Stimulated activated CD4-positive, alpha-beta T cell treated with anti-CD3 and anti-CD28 coated beads, Interleukin-4, amount 100 ng/mL, for 4 hours (primary cell): ENCODE measurements at places on chromosomes 7 and 10.

GRCh38 chr7:3436746-3437145, 135.7 kb downstream of the SDK1 start:
- no peak for DNase-seq

DNA sequence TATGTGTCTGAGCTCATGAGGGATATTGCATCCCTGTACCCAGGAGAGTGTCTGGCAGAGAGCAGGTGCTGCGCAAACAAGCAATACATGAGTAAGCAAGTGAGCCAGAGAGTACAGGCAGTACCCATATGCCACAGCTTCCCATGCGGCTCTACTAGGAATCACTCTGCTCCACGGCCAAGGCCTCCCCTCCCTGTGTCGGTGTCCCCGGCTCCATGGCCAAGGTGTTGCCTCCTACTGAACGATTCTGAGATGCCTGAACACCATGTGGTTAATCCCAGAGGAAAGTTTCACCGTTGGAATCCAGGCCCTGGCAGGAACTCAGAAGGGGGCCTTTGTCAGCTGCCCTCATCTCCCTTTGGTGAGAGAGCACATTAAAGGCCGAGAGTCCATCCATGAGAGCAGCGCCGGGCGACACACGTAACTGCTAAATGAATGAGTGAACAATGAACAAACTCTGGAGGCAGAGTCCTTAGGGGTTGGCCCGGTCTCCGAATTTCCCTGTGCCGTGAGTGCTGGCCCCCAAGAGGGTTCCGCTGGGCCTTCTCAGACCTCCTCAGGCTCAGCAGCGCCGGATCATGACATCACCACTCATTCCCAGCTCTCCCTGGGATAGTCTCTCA, 136.0 kb upstream of the FAM20C start:
- DNase-seq: no peak

- DNase-seq: no peak
These were observed 27.9 kb downstream of the BBS9 start for GRCh38 chr7:33157311-33157710.

DNA sequence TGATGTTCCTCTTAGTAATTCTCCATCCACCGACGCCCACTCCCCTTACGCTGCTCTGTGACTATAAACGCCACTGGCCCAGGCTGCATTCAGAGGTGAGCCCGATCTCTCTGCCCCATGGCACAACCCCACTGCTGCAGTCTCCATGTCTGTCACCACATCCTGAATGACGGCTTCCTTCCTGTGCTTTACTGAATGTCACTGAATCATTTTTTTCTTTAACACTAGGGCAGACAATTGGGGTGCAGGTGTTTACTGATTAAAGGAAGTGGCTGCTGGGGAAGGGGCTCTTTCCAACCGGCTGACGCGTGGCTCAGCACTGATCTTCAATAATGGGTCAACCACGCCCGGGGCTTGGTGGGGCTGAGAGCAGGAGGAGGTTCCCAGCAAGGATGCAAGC, 208.3 kb downstream of the USP6NL start:
- DNase-seq: peak; percentile 65

DNA sequence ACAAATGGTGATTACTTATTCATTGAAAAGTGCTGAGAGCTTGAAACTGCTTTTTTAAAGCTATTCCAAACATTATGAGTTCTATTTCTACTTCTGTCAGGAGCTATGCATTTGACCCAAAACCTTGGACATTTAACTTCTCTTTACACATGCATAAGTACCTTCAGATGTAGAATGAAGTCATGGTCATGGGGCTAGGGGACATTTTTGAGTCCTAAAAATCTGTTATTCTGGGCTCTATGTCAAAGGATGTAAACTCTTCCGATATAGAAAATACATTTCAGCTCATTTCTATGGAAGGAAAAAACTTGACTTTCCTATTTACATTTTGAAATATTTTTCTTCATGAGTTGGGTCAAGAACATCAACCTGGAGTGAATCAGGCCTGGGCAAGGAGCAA, 179.5 kb upstream of the CXCL12 start:
- DNase-seq: no peak

GRCh38 chr7:158325530-158326381, 261.9 kb downstream of the PTPRN2 start:
- DNase-seq: no peak

DNA sequence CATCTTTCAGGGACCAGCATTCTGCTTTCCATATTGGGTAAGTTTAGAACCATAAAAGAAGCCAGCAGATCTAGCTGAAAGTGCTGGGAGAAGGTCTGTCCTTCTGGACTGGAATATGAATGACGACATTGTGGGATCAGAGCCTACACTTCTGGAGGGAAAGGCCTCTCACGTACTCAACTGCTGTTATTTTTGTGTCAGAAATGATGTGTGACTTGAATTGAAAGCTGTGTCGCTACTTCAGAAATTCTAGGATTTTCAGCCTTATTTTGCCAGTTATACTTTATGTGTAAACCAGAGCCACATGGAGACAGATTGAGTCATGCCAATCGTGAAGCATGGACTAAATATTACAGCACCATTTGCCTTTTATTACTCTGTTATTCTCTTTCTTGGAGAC, 231.0 kb downstream of the KIAA1217 start:
- no peak for DNase-seq

- DNase-seq: no peak
These were observed 45.5 kb downstream of the JAKMIP3 start for GRCh38 chr10:132111121-132111731.

DNA sequence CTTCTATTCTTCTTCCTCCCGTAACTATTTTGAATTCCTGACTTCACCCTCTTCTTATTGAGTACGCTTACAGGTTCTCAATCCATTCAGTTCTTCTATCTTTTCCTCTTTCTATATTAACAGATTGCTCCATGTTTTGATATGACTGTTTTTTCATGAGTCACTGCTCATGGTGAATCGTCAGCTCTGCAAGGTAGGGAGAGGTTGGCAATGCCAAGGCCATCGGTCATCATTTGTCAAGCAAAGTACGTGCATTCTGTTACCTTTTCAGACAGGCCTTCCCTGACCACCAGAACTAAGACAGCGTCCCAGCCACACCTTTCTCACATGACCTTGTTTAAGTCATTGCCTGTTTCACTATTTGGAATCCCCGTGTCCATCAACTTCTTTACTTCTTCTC, 1001.9 kb upstream of the SORCS1 start:
- DNase-seq: no peak

DNA sequence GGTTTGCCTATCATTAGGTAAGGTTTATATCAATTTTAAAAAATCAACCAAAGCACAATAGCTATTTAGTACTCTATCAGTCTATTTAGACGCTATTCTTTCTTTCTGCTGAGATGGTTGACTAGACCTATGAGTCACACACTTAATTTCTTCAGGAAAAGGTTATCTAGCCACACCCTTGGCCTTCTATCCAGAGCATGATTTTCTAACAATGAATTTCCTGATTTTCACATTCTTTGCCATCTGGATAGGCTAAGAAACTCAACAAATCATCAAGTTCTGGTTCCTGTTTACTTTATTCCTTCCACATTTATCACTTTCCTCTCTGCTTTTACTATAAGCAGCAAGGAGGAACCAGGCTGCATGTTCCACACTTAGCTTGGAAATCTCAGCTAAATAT, 8.1 kb downstream of the PRPS1L1 start:
- DNase-seq: no peak

- no peak for DNase-seq
These were observed 438.4 kb upstream of the NPVF start for GRCh38 chr7:25666671-25667060.

GRCh38 chr10:74406006-74406405, 255.0 kb downstream of the ADK start:
- DNase-seq: no peak

GRCh38 chr7:116953906-116954838, 871 bp downstream of the ST7 start:
- DNase-seq: peak; percentile 2

GRCh38 chr10:116589926-116590325, 833 bp upstream of the PNLIPRP1 start:
- DNase-seq: no peak

GRCh38 chr7:151978616-151979015, 22.4 kb downstream of the GALNTL5 start:
- DNase-seq: no peak

DNA sequence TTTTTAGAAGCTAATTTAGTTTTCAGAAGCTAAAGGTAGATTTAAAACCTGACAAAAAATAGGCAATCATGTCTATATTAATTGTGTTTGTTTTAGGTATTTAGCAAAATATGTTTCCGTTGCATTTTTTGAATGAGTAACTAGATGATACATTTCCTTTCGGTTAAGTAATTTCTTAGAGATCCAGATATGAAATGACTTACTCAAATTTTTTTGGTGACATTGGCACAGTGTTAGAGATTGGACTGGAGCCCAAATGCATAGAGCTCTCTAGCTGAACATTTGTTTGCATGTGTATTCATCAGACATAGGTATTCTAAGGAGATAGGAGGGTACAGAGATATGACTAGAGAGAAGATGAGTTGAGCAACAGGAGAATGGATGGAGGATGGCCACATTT, 1.9 kb downstream of the BUB3 start:
- no peak for DNase-seq

- no peak for DNase-seq
These were observed 8.8 kb downstream of the FZD8 start for GRCh38 chr10:35633006-35633980.

DNA sequence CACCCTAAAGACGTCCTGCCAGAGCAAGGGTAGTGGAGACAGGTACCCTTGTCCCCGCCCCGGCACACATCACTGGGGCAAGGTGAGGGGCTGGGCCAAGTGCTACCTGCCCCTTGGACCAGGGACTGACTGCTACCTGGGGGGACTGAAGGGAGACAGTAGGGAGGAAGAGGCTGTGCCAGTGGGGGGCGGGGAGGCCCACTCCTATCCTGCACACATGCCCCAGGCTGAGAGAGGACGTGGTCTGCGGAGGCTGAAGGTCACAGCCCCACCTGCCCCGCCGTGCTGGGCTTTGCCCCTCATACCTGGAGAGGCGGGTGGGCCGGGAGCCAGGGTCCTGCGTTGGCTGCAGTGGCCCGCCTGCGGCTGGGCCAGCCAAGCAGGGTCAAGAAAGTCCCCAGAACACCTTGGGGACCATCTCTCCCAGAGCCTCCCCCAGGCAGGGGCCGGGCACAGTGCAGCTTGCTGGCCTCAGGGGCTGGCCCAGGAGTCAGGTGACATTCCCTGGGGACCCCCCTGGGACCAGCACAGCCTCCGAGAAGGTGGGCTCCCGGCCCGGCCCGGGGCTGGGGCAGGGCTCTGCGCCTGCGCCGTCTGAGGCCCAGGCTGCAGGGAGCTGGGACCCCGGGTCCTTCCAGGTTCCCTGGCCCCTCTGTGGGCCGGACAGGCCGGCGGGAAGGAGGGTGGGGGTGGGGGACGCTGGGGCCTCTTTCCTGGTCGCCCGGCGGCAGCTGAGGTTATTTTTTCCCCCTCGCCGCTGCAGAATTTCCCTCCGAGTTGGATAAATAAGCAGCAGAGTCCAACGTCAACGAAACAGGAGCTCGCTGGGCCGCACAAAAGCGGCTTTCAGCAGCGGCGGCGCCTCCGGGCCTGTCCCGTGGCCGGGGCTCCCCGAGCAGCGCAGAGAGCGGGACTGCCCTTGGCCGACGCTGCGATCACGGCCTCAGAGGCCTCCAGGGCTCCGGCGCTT, 9.8 kb upstream of the FZD9 start:
- DNase-seq: no peak

DNA sequence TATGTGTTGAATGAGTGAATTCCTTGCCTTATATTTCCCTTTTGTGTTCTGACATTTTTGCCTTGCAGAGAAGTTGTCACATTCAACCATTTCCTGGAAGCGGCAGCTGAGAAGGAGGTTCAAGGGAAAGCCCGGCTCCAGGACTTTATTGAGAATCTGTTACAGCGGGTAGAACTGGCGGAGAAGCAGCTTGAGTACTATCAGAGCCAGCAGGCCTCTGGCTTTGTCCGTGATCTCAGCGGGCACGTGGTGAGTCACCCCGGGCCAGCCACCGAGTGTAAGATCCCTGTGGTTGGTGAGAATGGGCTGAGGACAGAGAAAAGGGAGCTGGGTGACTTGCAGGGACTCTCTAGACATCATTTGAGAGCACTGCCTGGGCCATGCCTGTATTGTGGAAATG, 14.2 kb downstream of the ZNF365 start:
- no peak for DNase-seq

GRCh38 chr7:131537571-131537978, 18.9 kb downstream of the PODXL start:
- DNase-seq: no peak

- DNase-seq: no peak
These were observed 134.6 kb downstream of the TCERG1L start for GRCh38 chr10:131176907-131177306.
